ENCODE measurements at places on chromosomes 1 and 21. TPM values are rescaled to one million over a fixed set of nuclear protein-coding genes. Genes with fewer than 3 reads are reported as not detected.

Gene OLIG2
- not detected for total RNA-seq

Gene SEC16B
- not detected for total RNA-seq

Gene KRTAP20-4
- total RNA-seq = not detected

Gene KCNT2
- total RNA-seq = not detected

Gene S1PR1
- 129 TPM for total RNA-seq

Gene ASTN1
- not detected for total RNA-seq

Gene GPR37L1
- total RNA-seq = not detected

Gene FCRL6
- total RNA-seq = not detected

Gene NFASC
- 0.10 TPM for total RNA-seq

Gene SPRR4
- total RNA-seq = not detected

Gene OR6K2
- not detected for total RNA-seq

Gene PLA2G2F
- total RNA-seq = not detected

Gene JAM2
- 0.07 TPM for total RNA-seq

Gene SYNC
- total RNA-seq = not detected

Gene DNAJC28
- 0.17 TPM for total RNA-seq

Gene ABL2
- 8.1 TPM for total RNA-seq

- peak; percentile 34 for DNase-seq
Observed at GRCh38 chr1:12615865-12616708, 1.9 kb downstream of the DHRS3 start.

DNA sequence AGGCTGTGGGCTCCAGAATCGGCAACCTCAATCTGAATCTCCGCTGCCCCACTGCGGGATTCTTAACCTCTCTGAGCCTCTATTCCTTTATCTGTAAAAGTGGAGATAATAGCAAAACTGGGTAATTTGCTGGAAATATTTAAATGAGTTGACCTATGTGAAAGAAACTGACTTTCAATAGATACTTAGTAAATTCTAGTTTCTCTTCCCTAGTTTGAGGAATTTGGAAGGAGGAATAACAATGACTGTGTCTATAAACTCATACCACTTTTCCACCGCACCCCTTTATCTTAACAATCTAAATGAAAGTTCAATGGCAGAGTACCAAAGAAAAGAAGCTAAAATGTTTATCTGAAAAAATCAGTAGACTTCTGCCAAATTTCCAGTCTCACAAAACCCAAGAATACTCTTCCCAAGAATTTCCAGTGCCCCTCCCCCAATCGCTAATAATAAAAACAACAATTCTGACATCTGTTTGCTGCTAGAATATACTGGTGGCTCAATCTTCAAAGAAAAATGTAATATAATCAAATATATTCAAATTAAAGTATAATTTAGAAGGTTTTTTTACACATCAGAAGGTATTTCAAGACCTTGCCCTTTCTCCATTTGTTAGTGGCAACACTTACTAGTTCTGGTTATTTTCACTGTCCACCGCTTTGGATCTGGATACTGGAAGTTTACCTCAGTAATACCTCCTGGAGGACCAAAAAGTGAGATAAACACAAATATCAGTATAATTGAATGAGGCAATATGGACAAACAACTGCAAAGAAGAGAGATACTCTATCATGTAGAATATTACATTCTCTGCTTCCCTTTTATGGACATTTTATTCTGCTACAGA is 171.2 kb downstream of the LTN1 start:
- no peak for DNase-seq

DNA sequence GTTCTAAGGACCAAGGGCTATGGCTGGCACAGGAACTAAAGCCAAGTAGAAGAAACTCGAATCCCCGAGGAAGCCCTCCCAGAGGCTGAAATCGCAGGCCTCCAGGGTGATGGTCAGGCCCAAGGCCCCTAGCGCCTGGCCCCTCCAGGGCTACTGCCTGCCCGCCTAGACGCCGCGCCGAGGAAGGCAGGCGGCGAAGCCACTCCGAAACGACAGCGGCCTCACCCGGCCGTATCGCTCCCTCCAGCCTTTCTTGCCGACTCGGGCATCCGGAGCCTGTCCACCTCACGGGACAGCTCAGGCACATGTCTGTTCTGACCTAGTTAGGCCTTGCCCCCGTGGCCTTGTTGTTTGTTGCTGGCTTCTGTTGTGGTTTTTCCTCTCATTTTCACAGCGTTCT is 9.7 kb upstream of the LHX8 start:
- no peak for DNase-seq

DNA sequence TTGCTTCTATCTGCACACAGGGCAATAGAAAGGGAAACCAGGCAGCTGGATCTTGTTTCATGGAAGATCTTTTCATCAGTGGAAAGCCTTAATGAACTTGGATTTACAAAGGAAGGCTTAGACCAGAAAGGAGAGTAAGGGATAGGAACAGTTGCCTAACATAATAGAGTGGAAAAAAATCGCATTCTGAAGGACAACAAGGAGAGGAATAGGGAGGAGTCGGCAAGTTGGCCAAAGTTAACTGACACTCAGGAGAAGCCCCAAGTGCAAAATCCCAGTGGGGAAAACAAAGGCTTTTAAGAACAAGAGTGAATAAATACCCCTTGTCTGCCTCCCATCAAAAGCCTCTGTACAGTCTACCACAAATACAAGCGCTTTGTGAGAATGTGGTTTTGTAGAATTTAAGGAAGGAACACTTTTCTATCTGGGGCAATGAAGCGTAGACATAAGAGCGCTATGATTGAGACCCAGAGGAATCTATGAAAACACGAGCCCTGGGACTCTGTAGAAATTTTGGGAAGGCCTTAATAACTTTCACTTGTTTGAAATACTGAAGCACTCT is 74.1 kb downstream of the ZNF648 start:
- no peak for DNase-seq

DNA sequence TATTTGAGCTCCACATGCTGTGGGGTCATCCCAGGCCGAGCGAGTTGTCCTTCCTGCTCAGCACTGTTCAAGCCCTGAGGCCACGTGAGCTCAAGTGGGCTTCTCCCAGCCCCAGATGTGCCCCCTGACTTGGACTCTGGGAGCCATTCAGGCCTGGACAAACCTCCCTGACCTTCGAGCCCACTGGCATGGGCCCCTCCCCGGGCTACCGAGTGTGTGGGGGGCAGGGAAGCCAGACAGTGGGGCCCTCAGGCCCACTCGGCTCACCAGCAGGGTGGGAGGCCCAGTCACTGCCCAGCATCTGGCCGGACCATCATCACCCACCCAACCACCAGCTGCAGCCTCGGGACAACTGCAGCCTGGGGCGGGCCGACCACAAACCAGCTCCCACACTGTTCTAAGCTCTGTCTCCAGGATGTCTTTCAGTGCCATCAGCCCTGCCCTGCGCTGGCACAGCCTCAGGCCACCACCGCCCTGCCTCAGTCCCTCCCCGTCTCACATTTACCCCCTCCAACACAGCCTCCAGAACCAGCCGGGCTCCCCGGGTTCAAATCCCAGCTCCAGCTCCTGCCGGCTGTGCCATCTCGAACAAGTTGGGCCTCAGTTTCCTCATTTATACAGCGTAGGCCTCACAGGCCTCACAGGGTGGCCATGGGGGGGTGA is 20.9 kb upstream of the PLEKHG5 start:
- no peak for DNase-seq

DNA sequence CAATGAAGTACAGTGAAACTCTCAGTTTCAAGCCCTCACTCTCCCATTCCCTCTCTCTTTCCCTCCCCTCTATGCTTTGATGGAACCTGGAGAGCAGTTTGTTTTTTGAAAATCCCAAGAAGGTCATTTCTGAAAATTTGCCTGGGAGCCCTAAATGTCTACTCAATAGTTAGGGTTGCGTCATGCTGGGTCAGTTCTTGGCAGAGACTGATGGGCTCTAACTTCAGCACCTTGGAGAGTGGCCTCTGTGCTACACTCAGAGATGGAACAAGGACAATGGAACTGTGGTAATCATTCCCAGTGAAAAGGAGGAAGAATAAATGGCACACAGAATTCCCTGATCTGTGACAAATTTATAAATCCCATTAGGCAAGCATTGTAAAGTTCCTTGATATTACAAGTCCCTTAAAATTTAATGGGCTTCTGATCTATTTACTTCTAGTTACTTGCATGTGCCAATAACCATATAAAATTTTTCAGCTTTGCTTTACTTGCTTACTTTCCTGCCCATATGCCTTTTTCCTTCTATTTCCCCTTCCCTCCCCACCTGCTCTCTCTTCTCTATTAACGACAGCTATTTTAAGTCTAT is 182.9 kb upstream of the KCND3 start:
- DNase-seq = peak; percentile 26

DNA sequence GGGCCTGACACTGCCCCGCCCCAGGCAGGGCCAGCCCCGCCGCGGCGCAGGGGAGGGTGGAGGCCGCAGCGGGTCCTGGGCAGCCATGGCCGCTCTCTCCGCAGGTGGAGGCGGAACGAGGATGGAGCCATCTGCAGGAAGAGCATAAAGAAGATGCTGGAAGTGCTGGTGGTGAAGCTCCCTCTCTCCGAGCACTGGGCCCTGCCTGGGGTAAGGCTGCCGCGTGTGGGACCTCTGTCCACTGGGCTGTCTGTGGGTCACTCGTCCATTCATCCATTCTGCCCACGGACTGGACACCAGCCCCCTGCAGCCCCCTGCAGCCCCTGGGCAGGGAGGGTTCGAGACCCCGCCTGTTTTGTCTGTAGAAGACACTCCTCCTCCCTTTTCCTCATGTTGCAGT is 18.4 kb upstream of the LRRC3 start:
- no peak for DNase-seq

GRCh38 chr1:8945568-8945967 is at the start of gene CA6:
Gene CA6 (plus strand): TSS chr1:8945868. CDS start chr1:8945887, 19 bp downstream.
- no peak for DNase-seq

- no peak for DNase-seq
Observed at GRCh38 chr1:50901872-50902271, 58.2 kb downstream of the FAF1 start.

DNA sequence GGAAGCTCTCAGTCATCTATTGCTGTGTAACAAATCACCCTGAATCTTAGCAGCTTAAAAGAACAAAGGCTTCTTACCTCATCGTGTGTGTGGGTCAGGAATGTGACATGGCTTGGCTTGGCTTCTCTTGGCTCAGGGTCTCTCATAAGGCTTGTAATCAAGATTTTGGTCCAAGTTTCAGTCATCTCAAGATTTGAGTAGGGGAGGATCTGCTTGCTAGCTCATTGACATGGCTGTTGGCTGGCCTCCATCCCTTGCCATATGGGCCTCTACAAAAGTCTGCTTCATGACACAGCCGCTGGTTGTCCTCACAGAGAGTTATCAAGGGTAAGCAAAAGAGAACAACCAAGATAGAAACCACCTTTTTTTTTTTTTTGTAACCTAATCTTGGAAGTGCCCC is 207.7 kb downstream of the PTPRC start:
- DNase-seq = no peak

DNA sequence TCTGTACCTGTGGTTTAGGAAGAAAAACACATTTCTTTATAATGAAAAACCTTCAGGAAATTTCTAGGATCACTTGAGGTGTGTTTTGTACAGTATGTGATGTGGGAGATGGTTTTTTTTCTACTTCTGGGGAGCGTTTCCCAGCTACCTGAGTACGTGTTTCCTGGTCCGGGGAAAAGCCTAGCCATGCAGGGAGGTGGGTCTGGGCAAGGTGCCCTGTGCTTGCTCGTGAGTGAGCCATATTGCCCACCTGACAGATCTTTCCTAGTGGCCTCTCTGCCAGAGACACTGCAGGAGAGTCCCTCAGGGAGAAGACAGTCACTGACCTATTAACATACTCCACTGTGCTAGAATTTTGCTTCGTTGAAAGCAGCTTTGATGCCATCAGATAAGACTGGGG is 41.3 kb downstream of the TRPM2 start:
- no peak for DNase-seq

DNA sequence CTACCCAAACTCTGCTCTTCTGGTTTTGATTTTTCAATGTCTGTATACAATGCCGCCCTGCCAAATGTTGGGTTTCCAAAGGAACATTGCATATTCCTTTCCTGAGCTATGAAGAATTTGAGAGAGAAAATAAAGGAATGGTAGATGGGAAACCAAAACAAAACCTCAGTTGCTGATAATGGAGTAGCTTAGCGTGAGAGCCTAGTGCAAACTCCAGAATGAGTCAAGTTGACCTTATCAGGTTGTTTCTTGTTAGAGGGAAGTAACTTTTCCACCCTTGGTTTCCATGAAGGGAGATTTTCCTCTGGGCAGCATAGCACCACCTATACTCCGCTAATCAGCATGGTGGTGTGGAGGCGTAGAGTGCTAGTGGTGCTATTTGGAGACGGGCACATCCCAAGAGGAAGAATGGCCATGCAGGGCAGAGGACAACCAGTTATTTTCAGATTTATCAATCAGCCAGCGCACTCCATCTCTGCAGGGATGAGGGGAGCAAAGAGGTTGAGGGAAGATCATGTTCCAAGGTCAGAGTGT is 51.6 kb downstream of the BACH1 start:
- no peak for DNase-seq

GRCh38 chr21:19045876-19046275 is 642.3 kb upstream of the TMPRSS15 start:
- no peak for DNase-seq

DNA sequence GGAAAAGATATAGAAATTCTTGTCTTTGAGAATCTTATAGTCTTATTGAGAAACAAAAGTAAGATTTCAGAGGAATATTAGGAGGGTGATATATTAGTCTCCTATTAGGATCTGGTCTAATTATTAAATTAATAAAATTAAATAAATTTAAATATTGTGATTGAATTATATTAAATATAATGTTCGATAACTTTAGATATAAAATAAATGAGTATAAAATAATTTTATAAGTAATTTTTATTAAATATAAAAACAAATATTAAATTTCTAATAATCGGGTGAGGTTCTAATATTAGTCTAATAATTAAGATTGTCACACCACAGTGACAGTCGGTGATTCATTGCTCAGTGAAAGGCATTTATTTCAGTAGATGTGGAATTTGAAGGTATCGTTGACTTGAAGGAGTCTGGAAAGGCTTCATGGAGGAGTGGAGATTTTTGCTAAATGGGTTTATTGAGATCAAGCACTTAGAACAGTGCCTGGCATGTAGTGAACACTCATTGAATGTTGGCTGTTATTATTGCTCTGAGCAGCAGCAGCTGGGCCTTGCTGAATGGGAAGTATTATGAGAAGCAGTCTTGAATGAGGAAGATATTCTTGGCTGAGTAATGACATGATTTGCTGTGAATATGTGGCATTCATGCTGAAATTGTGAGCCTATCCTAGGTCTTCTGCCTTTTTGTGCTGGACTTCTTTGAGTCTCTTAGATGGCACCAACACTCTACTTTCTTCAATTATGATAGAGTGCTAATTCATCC is 74.6 kb downstream of the USP25 start:
- no peak for DNase-seq

- DNase-seq = peak; percentile 93
Observed at GRCh38 chr1:16055613-16056520, 12.3 kb downstream of the CLCNKB start.

GRCh38 chr1:151210830-151211229 is 12.5 kb downstream of the PIP5K1A start:
- no peak for DNase-seq

- no peak for DNase-seq
Observed at GRCh38 chr1:93415296-93415695, 32.6 kb upstream of the FNBP1L start.

- DNase-seq = no peak
Observed at GRCh38 chr21:34909492-34910292, 139.4 kb downstream of the RUNX1 start.

GRCh38 chr1:50023292-50024159 is at the start of gene AGBL4:
Gene AGBL4 (minus strand): TSS chr1:50023954.
- no peak for DNase-seq

All from activated naive CD4-positive, alpha-beta T cell treated with anti-CD3 and anti-CD28 coated beads for 36 hours (primary cell).